ENCODE measurements at places on chromosomes 2 and 18. TPM values are rescaled to one million over a fixed set of nuclear protein-coding genes. Genes with fewer than 3 reads are reported as not detected.

MYO5B gene
- 27.3 TPM for polyA plus RNA-seq

CNTNAP5 gene
- 0.07 TPM for polyA plus RNA-seq

HSPE1 gene
- 116 TPM for polyA plus RNA-seq

CDH7 gene
- 21.4 TPM for polyA plus RNA-seq

ABCG5 gene
- polyA plus RNA-seq, result 0.56 TPM

CACNB4 gene
- 12.9 TPM for polyA plus RNA-seq

GKN2 gene
- not detected for polyA plus RNA-seq

IL1R2 gene
- polyA plus RNA-seq, result 0.23 TPM

PREPL gene
- 74.6 TPM for polyA plus RNA-seq

SP110 gene
- 20.8 TPM for polyA plus RNA-seq

SNED1 gene
- 7.3 TPM for polyA plus RNA-seq

Data from left renal pelvis (tissue), 4 donors.